ENCODE measurements at places on chromosomes 16 and 17.
A peak's percentile ranks its signal among the peaks of the same experiment; 100 is the strongest.

GRCh38 chr16:7921345-7921744 lies 588.7 kb downstream of the RBFOX1 start:
- no peak for DNase-seq

- no peak for DNase-seq
Observed at GRCh38 chr17:44687756-44688155, 1.8 kb downstream of the CCDC43 start.

- DNase-seq: no peak
Observed at GRCh38 chr17:19284005-19284959, 47.1 kb downstream of the EPN2 start.

GRCh38 chr17:17745476-17746455 lies 64.5 kb downstream of the RAI1 start:
- DNase-seq: no peak

DNA sequence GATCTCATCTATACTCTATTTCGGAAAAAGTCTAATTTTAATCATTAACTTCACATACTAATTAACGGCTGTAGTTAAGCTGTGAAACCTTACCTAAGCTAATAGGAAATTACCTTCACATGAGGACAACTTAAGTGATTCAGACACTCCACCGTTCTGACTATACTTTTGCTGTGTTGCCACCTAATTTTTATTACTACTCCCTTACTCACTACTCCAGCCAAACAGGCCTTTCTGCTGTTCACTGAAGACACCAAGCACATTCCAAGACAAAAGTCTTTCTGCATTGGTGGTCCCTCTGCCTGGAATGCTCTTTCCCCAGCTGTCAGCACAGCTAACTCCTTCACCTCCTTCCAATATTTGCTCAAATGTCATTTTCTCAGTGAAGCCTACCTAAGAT lies 1.3 kb downstream of the CMTR2 start:
- DNase-seq: no peak

DNA sequence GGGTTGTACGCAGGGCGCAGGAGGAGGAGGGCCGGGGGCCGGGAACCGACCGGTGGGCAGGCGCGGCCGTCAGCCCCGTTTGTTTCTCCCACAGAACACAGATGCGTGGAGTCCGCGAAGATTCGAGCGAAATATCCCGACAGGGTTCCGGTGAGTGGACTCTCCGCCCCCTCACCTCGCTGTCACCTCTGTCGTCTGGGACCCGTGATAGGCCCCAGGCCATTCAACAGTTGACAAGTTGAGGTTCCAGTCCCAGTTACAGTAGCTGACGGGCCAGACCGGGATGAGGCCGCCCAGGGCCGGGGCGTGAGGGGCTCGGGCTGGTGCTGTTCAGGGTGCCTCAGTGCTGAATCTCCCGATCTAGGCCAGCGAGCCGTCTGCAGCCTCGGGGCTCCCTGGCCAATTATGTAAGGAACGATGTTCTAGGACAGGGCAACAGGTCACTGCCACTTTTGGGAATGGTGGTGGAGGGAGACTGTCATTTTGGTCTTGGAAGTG lies 628 bp downstream of the GABARAPL2 start:
- no peak for DNase-seq

- no peak for DNase-seq
Observed at GRCh38 chr16:73912281-73912680, 384.3 kb upstream of the PSMD7 start.

DNA sequence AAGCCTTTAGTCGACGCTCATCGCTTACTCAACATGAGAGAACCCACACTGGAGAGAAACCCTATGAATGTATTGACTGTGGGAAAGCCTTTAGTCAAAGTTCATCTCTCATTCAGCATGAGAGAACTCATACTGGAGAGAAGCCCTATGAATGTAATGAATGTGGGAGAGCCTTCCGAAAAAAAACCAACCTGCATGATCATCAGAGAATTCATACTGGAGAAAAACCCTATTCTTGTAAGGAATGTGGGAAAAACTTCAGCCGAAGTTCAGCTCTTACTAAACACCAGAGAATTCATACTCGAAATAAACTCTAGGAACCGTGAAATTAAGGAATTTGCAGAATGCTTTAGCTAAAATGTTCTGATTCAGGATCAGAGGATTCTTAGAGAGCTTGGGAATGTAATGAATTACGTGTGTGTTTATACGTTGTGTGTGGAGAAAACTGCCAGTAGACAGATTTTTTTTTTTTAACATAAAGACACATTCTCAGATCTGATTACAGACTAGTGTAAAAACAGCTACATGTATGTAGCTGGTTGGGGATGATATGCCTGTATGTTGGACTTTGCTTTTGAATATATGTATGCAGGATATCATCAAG lies 25.4 kb downstream of the ZFP90 start:
- no peak for DNase-seq

DNA sequence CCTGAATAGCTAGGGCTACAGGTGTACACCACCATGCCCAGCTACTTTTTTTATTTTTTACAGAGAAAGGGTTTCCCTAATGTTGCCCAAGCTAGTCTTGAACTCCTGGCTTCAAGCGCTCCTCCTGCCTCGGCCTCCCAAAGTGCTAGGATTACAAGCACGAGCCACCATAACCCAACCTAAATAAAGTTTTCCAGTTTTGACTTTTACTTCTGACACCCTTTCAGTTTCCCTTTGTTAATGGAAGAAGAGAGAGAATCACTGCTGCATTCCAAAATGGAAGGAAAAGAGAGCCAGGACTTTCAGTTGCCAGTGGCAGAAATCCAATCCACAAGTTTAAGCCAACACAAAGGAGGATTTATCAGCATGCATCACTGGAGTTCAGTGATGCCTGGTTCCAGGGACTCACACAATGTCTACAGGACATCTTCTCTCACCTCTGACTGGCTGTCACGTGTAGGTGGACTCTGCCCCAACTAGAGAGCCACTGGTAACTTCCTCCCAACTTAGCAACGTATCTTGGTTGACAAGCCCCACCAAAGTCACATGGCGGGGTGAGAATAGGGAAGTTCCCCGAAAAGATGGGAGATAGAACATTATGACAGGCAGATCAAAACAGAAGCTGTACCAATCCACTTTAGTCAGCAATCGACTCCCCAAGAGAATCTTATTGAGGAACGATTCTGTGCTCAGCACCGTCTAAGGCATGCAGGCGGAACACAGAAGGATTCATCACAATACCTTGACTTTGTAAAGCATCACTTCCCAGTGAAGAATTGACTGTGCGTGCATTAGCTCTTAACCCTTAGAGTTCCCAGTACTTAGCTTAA lies 46.5 kb downstream of the GAS7 start:
- no peak for DNase-seq

- DNase-seq: no peak
Observed at GRCh38 chr17:82979718-82980117, 99.7 kb upstream of the METRNL start.

- no peak for DNase-seq
Observed at GRCh38 chr16:85389679-85390470, 223.2 kb upstream of the GSE1 start.

DNA sequence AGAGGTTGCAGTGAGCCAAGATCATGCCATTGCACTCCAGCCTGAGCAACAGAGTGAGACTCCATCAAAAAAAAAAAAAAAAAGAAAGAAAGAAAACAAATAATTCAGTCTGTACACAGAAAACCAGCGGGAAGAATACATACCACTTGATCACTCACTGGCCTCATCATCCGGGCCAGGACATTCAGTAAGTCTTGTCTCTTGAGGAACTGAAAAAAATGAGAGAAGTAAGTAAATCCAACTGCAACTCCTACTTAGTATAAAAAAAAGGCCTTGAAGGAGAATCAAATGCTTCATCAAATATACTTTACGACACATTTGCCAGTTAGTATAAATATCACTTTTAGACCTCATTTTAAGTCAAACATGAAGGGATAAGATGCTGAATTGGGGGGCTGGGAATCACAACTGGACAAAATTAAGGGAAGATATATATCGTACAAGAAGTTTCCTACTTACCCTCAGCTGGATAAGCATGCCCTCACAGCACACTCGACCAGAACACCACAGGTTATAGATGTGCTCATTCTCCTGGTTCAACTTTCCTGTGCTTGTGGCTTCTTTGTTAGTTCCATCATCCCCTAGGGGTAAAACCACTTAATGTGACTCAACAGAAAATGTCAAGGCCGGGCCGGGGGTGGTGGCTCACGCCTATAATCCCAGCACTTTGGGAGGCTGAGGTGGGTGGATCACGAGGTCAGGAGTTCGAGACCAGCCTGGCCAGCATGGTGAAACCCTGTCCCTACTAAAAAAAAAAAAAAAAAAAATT lies 12.4 kb downstream of the CCDC47 start:
- DNase-seq: peak; percentile 31

DNA sequence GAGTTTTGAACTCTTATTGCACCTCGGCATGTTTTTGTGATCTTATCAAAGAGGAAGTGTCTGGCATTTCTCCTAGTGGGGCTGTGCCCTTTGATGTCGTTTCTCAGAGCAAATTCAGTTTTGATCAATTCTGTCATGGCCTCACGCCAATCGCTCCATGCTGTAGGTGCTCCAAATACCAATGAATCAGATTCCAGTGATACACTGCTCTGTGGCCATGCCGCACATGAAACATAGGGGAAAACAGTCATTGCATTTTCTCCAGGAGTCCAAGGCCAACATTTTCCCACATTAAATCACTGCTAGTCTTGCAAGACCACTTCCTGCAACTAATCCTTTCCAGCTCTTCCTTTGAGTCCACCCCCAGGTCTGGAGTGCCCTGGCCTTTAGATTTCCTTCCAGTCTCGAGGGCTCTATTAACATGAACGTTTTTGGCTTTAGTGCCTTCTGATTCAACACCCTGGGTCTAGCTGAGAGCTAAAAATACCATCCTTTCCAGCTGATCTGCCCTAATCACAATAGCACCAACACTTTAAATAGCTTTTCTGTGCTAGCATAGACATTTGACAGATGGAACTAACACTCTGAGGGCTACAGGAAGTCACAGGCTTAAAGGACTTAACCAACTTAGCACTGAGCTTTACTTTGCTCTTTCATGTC lies 18.2 kb upstream of the RASL10B start:
- DNase-seq: no peak

GRCh38 chr17:69060822-69061221 lies at the start of gene ABCA9:
Gene ABCA9, minus strand, starts transcription at chr17:69060927. Its CDS starts 9,801 bp downstream, at chr17:69051126.
- no peak for DNase-seq

GRCh38 chr16:4407543-4408322 lies 8.7 kb downstream of the CORO7 start:
- no peak for DNase-seq

DNA sequence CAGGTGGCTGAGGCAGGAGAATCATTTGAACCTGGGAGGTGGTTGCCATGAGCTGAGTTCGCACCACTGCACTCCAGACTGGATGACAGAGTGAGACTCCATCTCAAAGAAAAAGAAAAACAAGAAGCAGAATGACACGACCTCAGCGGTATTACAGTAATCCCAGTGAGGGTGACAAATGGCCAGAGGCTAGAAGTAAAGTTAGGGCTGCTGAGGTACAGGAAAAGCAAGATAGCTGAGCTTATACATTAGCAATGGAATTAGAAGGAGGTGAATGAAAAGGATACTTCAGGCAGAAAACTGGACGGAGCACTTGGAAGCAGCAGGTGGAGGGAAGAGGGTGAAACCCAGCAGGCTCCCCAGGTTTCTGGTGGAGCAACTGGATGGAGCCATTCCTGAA lies 26.1 kb upstream of the AMZ2 start:
- no peak for DNase-seq

- no peak for DNase-seq
Observed at GRCh38 chr17:41504246-41504977, 1.0 kb downstream of the KRT13 start.

- no peak for DNase-seq
Observed at GRCh38 chr17:15403276-15403939, 62.0 kb upstream of the TEKT3 start.

DNA sequence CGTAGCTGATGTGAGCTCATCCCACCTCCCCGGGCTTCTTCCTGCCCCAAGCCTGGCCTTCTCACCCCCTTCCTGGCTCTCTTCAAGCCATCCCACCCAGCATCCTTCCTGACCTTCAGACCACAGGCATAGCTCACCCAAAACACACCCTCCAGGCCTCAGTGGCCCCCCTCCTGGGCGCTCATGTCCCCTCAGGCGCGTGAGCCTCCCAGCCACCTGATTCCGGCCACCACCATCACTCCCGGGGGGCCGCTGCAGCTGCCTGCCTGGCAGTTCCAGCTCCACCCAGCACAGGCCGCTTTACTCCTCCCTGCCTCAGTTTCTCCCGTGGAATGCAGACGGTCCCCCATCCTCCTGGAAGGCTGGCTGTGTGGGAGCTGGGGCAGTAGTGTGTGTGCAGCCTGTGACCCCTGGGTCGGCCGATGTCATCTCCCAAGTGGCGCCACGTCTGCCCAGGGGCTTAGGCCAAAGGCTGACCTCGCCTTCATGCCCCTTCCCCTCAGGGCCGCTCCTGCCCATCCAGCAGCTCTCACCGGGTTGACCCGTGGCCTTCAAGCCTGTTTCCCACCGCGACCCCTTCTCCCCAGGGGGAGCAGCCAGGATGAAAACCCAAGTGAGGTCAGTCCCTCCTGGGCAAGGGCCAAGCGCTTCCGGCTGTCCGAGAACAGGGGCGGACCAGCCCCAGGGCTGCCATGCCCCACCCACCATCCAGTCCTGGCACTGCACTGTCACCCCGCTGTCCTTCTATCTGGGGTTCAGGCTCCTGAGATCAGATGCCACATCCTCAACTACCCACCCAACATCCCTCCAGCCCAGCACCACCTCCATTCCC lies 11.9 kb upstream of the CHMP6 start:
- DNase-seq: no peak

DNA sequence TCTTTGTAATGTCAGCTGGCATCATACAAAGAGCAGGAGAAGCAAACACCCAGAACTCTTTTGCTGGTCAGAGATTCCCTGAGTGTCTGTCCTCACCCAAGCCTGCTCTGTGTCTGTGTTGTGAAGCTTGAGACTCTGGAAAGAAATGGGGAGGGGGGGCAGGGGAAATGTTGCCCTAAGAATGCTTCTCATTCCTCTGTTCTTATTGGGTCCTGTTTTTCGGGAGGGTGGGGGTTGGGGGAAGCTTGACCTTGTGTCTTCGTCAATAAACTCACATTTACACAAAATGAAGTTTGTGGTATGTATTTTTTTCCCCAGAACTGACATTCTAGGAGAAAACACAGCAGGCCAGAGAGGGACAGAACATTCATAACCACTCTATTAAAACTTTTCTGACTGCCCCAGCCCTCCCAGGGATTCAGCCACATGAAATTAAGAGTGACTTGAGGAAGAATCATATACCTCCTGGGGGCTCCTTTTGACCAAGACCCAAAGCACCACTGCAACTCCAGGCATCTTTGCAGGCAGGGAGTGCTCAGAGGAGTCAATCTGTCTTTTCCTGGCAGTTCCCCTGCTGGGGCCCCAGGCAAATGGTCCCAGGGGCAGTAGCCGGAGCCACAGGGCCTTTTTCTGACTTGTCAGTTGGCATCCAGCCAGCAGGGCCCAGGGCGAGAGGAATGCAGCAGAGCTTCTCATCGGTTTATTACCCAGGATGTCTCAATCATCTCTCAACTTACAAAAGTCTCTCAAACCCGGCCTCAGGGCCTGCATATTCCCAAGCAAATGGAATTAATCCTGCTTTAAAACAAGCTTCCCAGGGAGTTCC lies 5.1 kb upstream of the RASL10B start:
- DNase-seq: no peak

GRCh38 chr17:34363183-34363661 lies at the start of gene CCL1:
Gene CCL1, minus strand, starts transcription at chr17:34363233. Its CDS starts 72 bp downstream, at chr17:34363161.
- DNase-seq: no peak
